NCI-H1048 (cell line): ENCODE measurements at places on chromosomes 5 and 9.

GRCh38 chr5:126806-127205 lies 34.8 kb downstream of the PLEKHG4B start:
- no peak for DNase-seq

DNA sequence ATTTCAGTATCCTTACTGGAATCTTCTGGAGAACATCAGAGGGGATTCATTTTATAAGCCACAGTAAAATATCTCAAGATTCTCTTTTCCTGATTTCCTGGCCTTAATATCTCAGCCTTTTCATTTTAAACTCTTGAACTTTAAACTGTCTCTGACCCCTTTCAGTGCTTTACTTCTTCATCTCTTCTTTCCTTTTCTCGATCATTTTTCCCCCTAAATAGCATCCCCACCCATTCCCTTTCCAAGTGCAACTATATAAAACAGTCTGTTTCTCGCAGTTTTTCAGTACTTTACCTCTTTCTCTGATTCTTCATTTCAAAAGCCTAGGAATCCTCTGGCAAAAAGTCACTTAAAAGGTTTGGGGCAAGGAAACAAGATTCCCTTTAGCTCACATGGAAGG lies 80.5 kb downstream of the PALM2AKAP2 start:
- no peak for DNase-seq

DNA sequence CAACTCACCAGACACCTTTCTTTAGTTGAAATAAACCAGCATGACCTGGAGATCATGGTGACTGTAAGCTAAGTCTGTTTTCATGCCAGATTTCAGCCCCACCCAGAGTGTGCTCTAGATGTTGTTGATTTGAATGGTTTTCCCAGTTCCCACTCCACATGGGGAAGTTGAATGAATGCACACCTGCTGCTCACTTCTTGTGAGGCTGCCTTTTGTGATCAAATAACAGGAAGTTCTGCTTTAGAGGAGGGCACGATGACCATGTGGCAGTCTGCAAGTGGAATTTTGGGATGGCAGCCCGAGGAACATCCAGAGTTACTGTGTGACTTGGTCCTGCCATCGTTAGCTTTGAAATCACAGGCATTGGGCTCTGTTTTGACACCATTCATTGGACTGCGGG lies 18.7 kb downstream of the SLC46A2 start:
- no peak for DNase-seq

GRCh38 chr5:149857499-149857898 lies 87.1 kb downstream of the PDE6A start:
- DNase-seq, result no peak

- DNase-seq, result no peak
Measured at GRCh38 chr5:40594811-40595210, 84.9 kb upstream of the PTGER4 start.

DNA sequence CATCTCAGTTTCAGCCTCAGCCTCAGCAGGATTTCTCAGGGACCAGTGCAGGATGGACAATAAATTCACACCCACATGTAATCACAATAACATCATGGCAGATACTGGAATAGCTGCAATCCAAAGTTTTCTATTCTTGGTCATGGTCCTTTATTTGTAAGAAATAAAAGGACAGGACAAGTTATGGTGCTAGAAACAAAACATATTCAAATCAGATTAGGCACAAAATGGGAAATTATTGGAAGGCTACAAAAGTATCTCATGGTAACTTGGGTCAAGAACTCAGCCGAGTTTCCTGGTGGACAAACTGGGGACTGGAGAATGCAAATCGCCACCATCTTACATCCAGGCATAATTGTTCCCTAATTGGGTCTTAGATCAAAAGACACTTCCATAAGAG lies 1768.2 kb upstream of the WWC1 start:
- DNase-seq, result no peak

DNA sequence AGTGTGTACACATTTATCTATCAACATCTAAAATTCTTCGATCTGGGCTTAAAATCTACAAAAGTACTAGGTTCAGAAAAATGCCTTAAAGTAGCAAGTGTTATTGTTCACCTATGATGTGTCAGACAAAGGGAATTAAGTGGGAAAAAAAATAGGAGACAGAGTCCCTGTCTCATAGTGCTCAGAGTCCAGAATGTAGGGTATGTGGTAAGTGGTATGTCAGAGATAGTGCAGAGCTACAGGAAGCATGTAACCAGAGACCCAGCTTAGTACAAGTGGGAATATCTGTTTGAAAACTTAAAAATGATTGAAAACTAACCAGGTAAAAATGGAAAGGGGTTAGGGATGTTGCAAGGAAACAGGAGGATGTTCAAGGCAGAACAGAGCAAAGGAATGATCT lies 482.8 kb downstream of the ELAVL2 start:
- DNase-seq, result no peak

- DNase-seq, result no peak
Measured at GRCh38 chr9:137676998-137677397, 58.2 kb downstream of the EHMT1 start.
